Left lobe of liver (tissue), 2 donors: ENCODE measurements at places on chromosomes 4 and X. TPM values are rescaled to one million over a fixed set of nuclear protein-coding genes. Genes with fewer than 3 reads are reported as not detected.

SPANXN5 gene
- total RNA-seq: not detected

S100G gene
- not detected for total RNA-seq

F8A2 gene
- total RNA-seq: 7.7 TPM

RPL34 gene
- 334 TPM for total RNA-seq

HSFX2 gene
- total RNA-seq: not detected

IL21 gene
- not detected for total RNA-seq

TMPRSS11D gene
- total RNA-seq: not detected

CSAG3 gene
- not detected for total RNA-seq

FRMPD4 gene
- not detected for total RNA-seq

MAGEE2 gene
- total RNA-seq: not detected

EFHC2 gene
- total RNA-seq: 0.10 TPM

HOPX gene
- 0.30 TPM for total RNA-seq

DDX60 gene
- total RNA-seq: 4.3 TPM

HSFX3 gene
- not detected for total RNA-seq

ARHGAP10 gene
- 8.0 TPM for total RNA-seq

CXXC4 gene
- 0.38 TPM for total RNA-seq

GABRE gene
- total RNA-seq: 2.1 TPM

EGF gene
- total RNA-seq: 0.15 TPM

ANKRD17 gene
- total RNA-seq: 23.9 TPM

SPANXA2 gene
- not detected for total RNA-seq

TENT5D gene
- total RNA-seq: not detected

AFP gene
- total RNA-seq: 3.3 TPM
